ENCODE measurements at places on chromosomes 13 and 19. TPM values are rescaled to one million over a fixed set of nuclear protein-coding genes. Genes with fewer than 3 reads are reported as not detected.

Gene NLRP11
- total RNA-seq = not detected

Gene CLC
- not detected for total RNA-seq

Gene CACNG8
- 1.5 TPM for total RNA-seq

Gene ZNF615
- total RNA-seq = 4.0 TPM

Gene ZNF547
- total RNA-seq = 1.8 TPM

Gene SH2D3A
- total RNA-seq = 13.3 TPM

Gene NCR1
- total RNA-seq = not detected

Gene BBC3
- total RNA-seq = 31.1 TPM

Gene FGF21
- not detected for total RNA-seq

Gene HRC
- 0.03 TPM for total RNA-seq

Gene PSG3
- 0.16 TPM for total RNA-seq

Gene UBL3
- 9.1 TPM for total RNA-seq

Gene IGSF23
- 0.26 TPM for total RNA-seq

Gene BRCA2
- total RNA-seq = 6.2 TPM

Gene CAMSAP3
- total RNA-seq = 2.5 TPM

Gene MIPEP
- total RNA-seq = 17.7 TPM

Gene TEAD2
- 14.1 TPM for total RNA-seq

Gene MIR17HG
- 1.5 TPM for total RNA-seq

Gene FBXO46
- 10.2 TPM for total RNA-seq

Gene KRTDAP
- total RNA-seq = not detected

Gene ZNF177
- 0.53 TPM for total RNA-seq

Gene CYP2F1
- not detected for total RNA-seq

Gene C19orf38
- total RNA-seq = 0.11 TPM

Gene ZNF223
- 2.5 TPM for total RNA-seq

Gene SHANK1
- total RNA-seq = 0.16 TPM

Gene RAP2A
- total RNA-seq = 4.6 TPM

Gene SSC5D
- 1.0 TPM for total RNA-seq

Measured in A549 treated with DMSO at 1 μM for 4 hours (cell line).